Activated CD4-positive, CD25-positive, alpha-beta regulatory T cell (primary cell): ENCODE measurements at places on chromosomes 4 and X.

DNA sequence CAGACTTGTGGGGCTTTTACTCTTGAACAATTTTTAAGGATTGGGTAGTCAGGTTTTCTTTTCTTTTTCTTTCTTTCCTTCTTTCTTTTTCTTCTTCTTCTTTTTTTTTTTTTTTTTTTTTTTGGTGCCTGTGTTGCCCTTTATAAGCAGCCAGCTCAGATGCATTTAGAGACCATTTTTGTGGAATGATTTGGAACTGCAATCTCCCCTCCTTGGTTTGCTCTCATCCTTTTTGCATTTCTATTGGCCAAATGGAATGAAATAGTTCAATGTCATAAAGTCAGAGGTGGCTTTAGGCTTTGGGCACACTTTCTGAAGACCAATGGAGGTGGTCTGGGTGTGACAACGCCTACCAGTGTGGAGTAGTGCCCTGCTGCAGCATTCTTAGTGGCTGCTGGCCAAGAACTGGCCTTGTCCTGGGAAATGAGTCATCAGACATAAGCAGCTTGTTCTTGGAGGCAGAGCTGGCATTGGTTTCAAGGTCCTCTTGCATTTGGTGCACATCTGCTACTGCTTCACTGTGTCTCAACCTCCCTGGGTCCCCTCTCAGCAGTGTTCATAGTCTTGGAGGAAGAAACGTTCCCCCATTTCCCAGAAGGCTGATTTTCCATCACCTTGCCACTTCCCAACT lies 84.5 kb downstream of the CT47B1 start:
- no peak for DNase-seq

DNA sequence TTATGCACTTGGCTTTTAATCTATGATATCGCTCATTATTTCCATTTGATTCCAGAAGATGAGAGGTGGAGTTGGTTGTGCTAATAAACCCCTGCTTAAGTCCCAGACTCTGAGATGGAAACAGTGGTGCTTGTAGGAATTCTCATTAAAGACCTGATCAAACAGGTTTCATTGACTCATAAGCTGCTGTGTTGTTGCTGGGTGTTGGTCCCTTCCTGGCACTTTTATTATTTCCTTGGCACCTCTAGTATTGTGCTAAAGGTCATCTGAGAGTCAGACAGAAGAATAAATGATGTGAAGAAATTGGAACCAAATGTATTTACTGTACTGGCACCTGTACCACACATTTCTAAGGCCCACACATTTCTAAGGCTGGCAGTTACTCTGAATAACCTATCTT lies 544.7 kb upstream of the NR3C2 start:
- no peak for DNase-seq

DNA sequence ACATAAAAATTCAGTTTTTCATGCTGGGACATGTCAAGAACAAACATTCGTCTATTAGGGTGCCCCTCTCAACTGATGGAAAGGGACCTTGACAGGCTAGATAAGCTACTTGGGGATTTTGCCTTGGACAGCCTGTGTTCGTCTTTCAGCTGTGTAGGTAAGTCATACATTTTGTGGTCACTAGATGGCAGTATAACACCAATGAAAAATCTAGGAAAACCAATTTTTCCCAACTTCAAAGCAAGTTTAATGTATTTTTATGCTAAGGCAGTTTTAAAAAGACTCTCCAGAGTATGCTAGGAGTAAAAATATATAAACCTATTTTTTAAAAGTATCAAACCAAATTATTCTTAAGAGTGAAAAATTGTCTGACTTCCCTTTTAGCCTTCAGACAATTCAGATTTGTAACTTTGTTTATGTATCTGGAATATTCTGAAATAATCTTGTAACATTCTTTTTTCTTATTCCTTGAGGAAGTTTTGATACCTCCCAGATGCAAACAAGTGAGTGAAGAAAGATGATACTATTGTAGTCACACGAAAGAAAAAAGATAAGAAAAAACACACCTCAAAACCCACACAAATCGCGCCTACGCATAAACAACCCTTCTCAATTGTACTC lies 158.3 kb downstream of the CPE start:
- no peak for DNase-seq

- DNase-seq, result no peak
Observed at GRCh38 chr4:37528166-37528885, 157.8 kb downstream of the RELL1 start.
